Fibroblast of the aortic adventitia (primary cell): ENCODE measurements at places on chromosomes 2 and 18.

DNA sequence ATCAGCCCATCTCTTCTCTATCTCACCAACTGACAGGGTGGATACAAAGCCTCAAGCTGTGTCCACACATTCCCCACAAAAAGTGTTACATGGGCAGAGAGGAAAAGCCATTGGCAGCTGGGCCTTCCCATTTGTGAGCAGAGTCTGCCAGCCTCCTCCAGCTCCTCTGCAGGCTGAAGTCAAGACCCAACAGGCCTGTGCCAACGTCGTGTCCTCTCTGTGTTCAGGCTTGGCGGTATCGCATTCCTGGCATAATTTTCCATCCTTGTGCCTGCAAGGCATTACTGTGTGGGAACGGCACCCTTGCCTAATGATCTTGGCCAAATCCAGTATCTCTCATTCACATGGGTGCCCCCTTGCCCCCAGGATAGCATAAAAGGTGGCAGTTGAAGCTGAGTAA, 41.5 kb upstream of the APCDD1 start:
- DNase-seq, result no peak

- DNase-seq, result no peak
These were observed 30.5 kb upstream of the SNORC start for GRCh38 chr2:232839411-232840079.

DNA sequence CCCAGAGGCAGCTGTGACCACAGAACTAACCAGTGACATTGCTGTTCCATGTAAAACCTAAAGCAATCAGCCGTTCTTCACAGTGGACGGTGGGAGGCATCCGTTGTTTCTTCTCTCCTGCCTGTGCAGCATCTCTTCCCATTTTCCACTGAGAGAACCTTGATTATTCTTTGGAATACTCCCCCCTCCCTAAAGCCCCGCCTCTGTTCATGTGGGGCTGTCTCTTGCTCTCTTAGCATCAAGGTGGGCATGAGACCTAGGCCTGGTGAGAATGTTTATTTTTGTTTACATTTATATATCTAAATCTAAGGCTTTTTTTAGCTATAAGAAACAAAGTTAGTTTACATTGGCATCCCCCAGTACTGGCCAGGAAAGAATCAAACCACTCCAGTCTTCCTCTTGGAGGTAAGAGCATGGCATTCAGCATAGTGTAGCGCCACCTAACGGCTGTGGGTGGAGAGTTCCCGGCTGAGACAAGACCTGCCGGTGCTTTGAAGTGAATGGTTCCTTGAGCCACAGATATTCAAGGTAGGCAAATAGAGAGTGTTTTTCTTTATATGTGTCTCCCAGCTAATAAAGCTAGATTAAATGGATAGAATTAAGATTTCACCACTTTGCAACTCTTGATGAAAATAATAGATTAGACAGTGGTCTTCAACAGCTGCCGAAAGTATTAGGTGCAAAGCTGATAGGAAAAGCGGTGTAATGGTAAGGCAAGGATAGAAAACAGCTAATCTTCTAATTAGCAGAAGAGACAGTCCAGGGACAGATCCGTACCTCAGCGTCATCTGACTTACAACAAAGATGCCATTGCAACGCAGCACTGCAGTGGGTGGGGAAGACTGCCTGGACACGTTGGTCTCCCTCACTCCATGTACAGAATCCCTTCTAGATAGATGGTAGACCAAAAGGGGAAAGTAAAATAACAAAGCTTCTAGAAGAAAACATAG, 219.6 kb upstream of the RAB12 start:
- peak; percentile 82 for DNase-seq

DNA sequence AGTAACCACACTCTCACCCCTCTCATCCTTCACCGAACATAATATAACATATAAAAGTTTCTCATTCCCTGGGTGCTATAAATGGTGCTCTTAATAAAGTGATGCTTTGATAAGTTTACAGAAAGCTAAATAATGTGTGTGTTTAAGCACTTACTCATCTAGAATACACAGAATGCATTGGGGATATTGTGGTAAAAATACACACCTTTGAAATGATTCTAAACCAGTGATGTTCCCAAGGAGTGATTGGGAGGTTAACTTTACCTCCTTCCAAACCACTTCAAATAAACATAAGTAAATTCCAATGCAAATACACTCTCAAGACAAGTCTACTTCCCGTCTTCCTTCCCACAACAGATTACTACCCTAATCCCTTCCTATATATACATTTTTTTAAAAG, 85.3 kb upstream of the TWSG1 start:
- DNase-seq, result no peak

GRCh38 chr2:162370931-162371330, 27.0 kb downstream of the GCA start:
- DNase-seq, result no peak

- no peak for DNase-seq
These were observed 833.8 kb downstream of the TRIB2 start for GRCh38 chr2:13550285-13551231.

DNA sequence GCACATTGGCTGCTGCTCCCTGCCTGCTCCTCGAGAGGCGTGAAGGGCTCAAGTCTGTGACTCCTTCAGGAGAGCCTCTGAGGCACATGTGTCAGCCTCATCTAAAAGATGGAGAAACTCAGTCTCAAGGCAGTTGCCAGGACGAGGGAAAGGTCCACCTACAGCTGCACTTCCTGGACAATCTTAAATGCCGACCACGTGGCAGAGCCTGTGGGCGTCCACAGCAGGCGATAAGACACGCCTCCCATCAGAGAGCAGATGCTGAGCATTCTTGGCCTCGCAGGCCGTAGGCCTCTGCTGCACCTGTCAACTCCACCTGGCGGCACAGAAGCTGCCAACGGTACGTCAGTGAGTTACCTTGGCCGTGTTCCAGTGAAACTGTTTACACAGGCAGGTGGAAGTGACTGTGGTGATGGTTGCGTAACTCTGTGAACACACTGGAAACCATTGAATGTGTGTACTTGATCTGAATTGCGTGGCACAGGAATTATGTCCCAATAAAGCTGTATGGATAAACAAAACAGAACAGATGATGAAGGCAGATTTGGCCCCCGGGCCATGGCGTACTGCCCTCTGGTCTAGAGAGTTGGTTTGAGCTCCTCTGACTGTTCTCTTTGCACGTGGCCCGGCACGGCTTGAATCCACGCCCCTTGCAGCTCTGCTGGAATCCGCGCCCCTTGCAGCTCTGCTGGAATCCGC, 114.5 kb downstream of the RNF144A start:
- DNase-seq, result no peak

DNA sequence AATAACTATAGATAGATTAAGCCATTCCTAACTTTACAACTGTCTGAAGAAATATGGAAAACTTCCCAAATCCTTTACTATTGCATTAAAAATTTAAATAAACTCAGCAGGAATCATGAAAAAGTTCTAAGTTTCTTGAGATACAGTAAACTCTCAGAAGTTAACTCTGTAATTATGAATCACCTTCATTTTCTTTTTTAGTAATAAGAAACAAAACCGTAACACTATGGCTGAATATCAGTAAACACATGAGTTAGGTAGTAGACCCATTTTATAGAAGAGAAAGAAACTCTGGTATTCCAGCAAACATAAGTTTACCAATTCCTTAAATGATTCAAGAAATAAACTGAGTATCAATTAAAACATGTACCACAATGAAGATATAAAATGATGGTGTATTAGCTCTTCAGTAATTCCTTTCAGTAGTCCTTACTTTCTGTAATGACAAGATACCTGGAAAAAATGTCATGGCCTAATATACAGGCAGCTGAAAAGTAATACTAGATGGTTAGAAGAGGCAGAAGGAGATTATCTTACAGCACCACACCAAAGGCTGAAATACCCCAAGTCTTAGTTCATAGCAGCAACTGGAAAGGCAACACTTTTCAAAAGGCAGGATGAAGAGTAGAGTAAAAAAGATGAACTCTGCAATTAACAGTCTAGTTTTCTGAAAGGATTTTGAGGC, 11.5 kb downstream of the TRIP12 start:
- peak; percentile 6 for DNase-seq

GRCh38 chr2:13067508-13067907, 350.8 kb downstream of the TRIB2 start:
- DNase-seq, result no peak

DNA sequence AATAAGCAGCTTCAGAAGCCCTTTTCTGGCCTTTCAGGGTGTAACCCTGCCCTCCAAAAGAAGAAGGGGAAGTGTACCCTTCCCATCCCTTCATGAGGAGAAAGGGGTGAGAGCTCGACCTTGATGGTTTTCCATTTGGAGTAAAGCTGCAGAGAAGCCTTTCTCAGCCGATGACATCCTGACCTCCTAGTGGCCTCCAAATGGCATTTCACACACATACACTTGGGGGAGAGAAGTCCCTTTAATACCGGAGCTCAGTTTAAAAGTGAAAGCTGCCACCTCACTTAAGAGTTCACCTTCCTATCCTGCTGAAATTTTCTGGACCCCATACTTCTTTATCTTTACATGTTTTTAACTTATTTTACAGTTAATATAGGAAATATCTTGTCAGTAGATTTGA, 716.7 kb downstream of the DCDC2C start:
- no peak for DNase-seq

- no peak for DNase-seq
These were observed 476.7 kb downstream of the TXNL1 start for GRCh38 chr18:56161566-56162260.

- DNase-seq, result peak; percentile 51
These were observed 24.8 kb downstream of the TTC27 start for GRCh38 chr2:32652555-32653209.

- DNase-seq, result no peak
These were observed 132.8 kb upstream of the NCK2 start for GRCh38 chr2:105611811-105612424.

GRCh38 chr18:13374468-13375301, 156.1 kb downstream of the LDLRAD4 start:
- peak; percentile 26 for DNase-seq

- no peak for DNase-seq
These were observed 29.6 kb upstream of the PXDN start for GRCh38 chr2:1773883-1774282.

- DNase-seq, result no peak
These were observed 3.2 kb downstream of the SNED1 start for GRCh38 chr2:241001413-241002274.

DNA sequence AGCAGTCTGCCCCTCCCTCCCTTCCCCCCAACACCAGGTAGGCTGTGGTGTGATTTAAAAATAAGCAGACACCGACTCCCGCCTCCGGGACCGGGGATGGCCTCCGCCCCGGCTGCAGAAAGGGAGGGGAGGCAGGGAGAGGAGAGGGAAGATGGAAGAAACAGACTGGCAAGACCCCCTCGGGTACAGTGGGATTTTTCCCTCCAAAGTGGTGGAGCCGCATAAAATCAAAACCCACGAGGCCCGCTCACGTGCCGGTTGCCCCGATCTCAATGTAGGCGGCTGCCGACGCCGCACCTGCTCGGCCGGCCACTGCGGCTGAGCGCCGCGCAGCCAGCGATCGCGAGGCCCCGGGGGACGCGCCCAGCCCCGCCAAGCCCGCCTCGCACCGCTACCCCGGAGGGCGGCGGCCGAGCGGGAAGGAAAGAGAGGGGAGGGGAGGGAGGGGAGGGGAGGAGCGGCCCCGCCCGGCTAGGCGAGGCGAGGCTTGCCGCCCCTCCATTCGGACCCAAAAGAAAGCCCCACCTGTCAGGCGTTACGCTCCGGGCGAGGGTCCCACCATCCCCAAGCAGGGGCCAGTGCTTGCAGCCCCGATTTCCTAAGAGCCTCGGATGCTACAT, 811 bp downstream of the ADD2 start:
- no peak for DNase-seq

DNA sequence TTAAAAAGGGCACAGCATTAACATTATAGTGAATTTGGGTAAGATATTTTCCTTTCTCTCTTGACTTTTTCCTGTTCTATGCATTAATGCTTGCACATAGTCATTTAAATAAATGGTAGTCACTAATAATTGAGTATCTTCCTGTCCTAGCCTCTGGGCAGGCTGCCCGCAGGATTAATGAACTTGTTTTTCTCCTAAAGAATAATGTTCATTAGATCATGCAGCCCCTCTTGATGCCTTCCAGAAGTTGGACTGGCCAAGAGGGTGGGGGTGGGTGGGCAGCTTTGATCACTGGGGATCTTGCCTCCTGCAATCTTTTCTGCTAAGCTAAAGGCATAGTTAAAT, 514.5 kb upstream of the CDH2 start:
- DNase-seq, result no peak

- no peak for DNase-seq
These were observed 27.2 kb downstream of the CCDC138 start for GRCh38 chr2:108813732-108814131.

DNA sequence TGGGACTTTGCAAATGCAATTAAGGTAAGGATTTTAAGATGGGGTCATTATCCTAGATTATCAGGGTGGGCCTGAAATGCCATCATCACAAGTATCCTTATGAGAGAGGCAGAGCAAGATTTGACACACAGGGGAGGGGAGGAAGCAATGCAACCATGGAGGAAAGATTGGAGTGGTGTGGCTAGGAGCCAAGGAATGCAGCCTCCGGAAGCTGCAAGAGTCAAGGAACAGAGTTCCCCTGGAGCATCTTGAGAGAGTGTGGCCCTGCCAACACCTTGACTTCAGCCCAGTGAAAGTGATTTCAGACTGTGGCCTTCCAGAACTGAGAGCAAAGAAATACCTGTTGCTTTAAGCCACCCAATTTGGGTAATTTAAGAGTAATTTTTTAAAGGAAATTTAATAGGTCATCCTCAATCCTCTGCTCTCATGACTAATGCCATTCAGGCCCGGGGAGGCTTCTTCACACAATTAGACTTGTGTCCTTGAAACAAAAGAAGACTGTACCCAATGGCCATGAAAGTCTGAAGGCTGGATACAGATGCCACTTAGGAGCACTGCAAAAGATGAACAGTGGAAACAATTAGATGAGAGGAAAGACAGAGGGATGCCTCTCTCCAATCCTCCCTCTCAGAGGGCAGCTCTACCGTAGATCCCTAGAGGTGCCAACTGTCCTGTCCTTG, 250.3 kb upstream of the ID2 start:
- DNase-seq, result peak; percentile 18

DNA sequence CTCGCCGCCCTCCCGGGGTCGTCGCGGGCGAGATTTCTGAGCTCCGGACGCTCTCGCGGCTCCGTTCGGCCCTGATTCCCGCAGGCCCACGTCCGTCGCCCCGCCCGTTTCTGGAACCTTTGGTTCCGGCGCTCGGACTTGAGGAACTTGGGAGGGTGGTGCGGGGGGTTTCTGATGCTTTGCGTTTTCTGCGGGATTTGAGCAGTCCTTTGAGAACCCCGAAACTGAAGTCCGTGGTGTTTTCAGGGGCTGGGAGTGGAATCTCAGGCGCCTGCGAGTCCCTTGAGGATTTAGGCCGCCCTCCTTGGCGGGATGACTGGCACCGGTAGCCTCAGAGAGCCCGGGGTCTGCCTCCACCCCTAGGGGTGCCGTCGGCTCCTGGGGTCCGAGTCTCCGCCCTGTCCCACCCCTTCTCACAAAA, 336 bp downstream of the THNSL2 start:
- peak; percentile 18 for DNase-seq
